Sigmoid colon (tissue), 7 donors: ENCODE measurements at places on chromosomes 16 and 17. TPM values are rescaled to one million over a fixed set of nuclear protein-coding genes. Genes with fewer than 3 reads are reported as not detected.

Gene OR3A3
- total RNA-seq: not detected

Gene HOXB7
- 1.1 TPM for total RNA-seq

Gene CCDC40
- total RNA-seq: 25.8 TPM

Gene HS3ST6
- total RNA-seq: not detected

Gene HS3ST3B1
- total RNA-seq: 1.8 TPM

Gene ANKRD40
- 62.6 TPM for total RNA-seq

Gene NPIPB6
- 3.4 TPM for total RNA-seq

Gene GAA
- 41.1 TPM for total RNA-seq

Gene ATP2A3
- 12.7 TPM for total RNA-seq

Gene MMP15
- 2.3 TPM for total RNA-seq

Gene CD300A
- total RNA-seq: 3.0 TPM

Gene TMEM204
- total RNA-seq: 46.0 TPM

Gene KIF2B
- not detected for total RNA-seq

Gene ANKRD13B
- 5.6 TPM for total RNA-seq

Gene RAB26
- 0.68 TPM for total RNA-seq

Gene NUPR1
- 56.0 TPM for total RNA-seq

Gene TMEM100
- total RNA-seq: 25.0 TPM

Gene KIF18B
- under 0.01 TPM for total RNA-seq

Gene PYY
- total RNA-seq: not detected

Gene CYBA
- total RNA-seq: 124 TPM

Gene KRTAP3-3
- total RNA-seq: not detected

Gene LAT
- total RNA-seq: 6.6 TPM

Gene CLEC19A
- total RNA-seq: not detected

Gene MAZ
- total RNA-seq: 74.2 TPM

Gene PITPNM3
- total RNA-seq: 8.2 TPM

Gene DPEP3
- not detected for total RNA-seq

Gene AGRP
- not detected for total RNA-seq

Gene NAT9
- total RNA-seq: 27.4 TPM

Gene PIK3R6
- total RNA-seq: not detected

Gene CEP112
- total RNA-seq: 15.1 TPM

Gene ALOX15B
- 4.6 TPM for total RNA-seq

Gene VASN
- 7.1 TPM for total RNA-seq

Gene CPHXL2
- total RNA-seq: not detected

Gene RTN4RL1
- 0.41 TPM for total RNA-seq

Gene WFDC1
- total RNA-seq: 82.0 TPM

Gene HOXB6
- 10.2 TPM for total RNA-seq

Gene SULT1A4
- total RNA-seq: not detected

Gene GUCY2D
- total RNA-seq: not detected

Gene MAP3K14
- 9.2 TPM for total RNA-seq

Gene TAT
- total RNA-seq: not detected

Gene RCVRN
- 0.27 TPM for total RNA-seq

Gene TMEM238L
- not detected for total RNA-seq
